ENCODE measurements at places on chromosomes 6 and 20.
A peak's percentile ranks its signal among the peaks of the same experiment; 100 is the strongest.

GRCh38 chr6:16840291-16840690 is 79.0 kb upstream of the ATXN1 start:
- no peak for DNase-seq

GRCh38 chr6:56571605-56572004 is 71.1 kb downstream of the DST start:
- no peak for DNase-seq

GRCh38 chr6:166813461-166813860 is 142.9 kb downstream of the RNASET2 start:
- no peak for DNase-seq

DNA sequence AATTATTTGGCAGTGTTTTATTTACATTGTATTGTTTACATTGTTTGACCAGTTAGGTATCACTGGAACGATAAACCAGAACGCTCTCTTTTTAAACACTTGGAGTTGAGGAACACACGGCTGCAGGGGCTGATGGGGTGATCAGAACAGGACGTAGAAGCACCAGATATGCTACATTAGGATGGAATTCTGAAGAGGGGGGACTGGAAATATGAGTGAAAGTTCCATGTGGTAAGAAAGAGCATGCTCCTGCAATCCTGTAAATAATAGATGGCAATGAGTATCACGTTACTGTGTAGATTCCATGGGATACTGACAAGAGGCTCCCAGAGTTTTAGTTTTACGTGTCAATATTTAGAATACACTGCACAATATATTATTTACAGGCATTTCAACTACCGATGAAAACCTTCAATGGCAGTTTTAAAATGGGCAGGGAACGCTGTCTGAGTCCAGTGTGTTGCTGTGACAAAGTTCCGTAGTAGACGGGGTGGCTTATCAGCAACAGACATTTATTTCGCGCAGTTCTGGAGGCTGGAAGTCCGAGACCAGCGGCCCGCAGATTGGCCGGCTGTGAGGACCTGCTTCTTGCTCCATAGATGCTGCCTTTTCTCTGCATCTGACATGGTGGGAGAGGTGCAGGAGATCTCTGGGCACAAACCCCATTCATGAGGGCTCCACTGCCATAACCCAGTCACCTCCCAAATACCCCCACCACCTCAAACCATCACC is 43.1 kb downstream of the SYNJ2 start:
- no peak for DNase-seq

DNA sequence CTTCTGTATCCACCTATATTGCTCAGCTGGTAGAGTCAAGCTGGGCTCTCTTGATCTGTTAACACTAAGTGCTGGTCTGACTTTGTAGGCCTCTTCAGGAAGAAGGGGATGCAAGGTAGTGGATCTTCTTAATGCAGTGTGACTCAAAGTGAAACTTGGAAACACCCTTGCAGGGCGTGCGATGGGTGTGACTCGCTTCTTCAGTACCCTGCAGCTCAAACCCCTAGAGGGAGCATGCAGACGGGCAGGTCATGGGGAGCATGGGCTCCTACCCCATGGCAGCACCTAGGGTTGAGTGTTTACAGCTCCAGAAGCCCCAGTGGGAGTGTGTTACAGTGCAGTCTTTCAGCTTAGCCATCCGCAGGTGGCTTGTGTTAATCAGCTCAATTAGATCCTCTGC is 757 bp upstream of the SAMD3 start:
- DNase-seq = peak; percentile 71

DNA sequence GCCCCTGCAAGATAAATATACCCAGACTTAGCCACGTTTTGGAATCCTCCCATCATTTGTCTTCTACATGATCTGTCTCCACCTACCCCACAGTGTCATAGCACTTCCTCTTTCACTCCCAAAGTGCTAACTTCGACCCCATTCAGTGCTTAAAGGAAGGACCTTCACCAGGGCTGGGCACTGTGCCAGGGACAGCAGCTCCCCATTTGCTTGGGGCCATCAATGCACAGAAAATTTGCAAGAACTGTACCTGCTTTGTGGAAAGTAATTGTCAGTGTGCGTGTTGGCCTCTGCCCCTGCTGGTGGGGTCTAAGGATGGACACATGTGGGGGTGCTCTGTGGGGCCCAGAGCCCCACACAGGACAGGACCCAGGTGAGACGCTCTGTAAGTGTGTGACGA is 5.2 kb upstream of the BPIFA2 start:
- DNase-seq = no peak

DNA sequence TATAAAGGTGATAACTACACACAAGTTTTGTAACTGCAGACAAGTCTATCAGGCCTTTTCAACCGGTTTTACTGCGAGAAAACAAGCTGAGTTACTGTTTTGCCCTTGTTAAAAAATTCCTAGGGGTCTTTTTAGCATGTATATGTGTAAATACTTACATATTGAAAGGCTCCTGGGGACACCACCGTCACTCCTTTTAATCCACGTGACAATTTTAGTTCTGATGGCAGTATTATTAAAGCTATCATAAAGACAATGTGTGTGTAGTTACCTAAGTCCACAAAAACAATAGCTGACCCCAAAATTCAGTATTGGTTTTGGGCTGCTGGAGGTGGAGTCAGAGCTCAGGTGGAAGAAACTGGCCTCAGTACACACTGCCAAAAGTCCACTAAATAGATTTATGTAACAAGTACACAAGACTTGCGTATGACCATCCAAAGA is 41.3 kb upstream of the HFE start:
- DNase-seq = no peak

GRCh38 chr6:30824698-30825097 is 59.6 kb upstream of the DDR1 start:
- no peak for DNase-seq

- no peak for DNase-seq
Measured at GRCh38 chr6:147528511-147529145, 20.1 kb downstream of the SAMD5 start.

DNA sequence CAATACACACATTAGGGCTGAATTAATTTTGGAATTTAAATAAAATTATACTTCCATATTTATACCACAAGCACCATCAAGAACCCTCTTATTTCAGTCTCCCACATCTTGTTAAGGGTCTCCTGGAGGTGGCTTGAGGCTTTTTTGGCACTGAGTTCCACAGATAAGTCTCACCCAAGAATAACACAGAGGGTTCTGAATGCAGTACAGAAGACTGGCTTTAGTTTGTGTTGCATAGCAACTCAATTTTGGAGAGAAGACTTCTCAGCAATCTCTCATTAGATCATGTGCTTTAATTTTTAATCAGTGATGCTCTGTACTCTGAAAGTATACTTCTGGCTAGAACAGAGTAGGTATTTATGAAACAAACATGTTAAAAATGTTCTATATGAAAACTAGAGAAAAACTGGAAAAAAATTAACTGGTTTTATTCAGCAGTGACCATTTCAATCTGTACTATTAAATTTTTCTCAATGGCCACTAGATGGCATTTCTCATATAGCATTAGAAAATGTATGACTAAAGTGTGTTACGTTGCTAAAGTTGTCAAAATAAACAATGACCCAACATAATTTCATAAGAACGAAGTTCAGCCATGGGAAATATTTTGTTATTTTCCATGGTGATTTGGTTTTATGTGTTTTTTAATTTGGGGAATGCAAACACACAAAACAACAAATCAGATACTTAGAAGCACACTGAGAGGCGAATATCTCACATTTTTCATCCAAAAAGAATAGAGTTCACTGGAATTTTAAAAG is 32.7 kb upstream of the MAP7 start:
- no peak for DNase-seq
